ENCODE measurements at places on chromosomes 5 and 9. TPM values are rescaled to one million over a fixed set of nuclear protein-coding genes. Genes with fewer than 3 reads are reported as not detected.

C5orf58 gene
- total RNA-seq = not detected

PCDHB9 gene
- not detected for total RNA-seq

SPINK6 gene
- not detected for total RNA-seq

CCDC183 gene
- total RNA-seq = not detected

GFPT2 gene
- 1.7 TPM for total RNA-seq

LRRC19 gene
- total RNA-seq = not detected

NTRK2 gene
- 0.26 TPM for total RNA-seq

NUDT12 gene
- total RNA-seq = 0.86 TPM

OGN gene
- total RNA-seq = not detected

TLR4 gene
- total RNA-seq = 0.51 TPM

FST gene
- not detected for total RNA-seq

TAF11L5 gene
- not detected for total RNA-seq

GCNT4 gene
- total RNA-seq = 1.6 TPM

CCDC192 gene
- total RNA-seq = not detected

DNA sequence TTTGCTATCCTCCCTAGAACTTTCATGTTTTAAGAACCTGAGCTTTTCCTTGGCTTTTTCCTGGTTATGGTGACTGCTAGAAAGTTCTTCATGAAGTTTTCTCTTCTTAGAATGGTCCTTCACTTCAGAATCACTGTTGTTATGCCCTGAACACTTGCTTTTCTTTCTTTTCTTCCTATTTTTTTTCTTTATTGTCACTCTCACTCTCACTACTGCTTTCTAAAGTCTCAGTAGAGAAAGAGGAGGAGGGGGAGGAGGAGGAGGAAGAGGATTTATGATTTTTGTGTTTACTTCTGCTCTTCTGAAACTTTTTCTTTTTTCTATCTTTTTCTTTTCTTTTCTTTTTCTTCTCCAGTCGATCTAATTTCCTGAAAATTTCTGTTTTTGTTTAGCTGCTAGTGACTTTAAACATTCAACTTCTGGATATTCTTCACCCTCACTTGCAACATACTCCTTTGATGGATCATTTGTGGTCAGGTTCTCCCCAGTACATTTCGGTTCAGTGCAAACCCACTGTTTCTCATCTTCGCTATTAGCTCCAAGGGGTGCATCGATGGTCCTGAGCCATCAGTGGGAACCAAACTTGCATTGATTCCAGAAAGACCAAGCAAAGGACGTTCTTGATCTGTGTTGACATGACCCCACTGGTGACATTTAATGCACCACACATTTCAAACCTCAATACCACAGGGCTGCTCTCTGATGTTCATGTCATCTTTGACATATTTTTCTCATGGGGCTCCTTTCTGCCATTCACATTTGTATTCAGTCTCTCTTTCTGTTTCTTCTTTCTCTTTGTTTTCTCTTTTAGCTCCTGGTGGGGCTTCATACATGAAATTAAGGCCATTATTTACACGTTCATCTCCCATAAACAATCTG, 81.6 kb upstream of the HAND1 start:
- H3K27me3 ChIP-seq = no peaks in the 10 kb centered on the region
- no peak for DNase-seq
- H3K27ac ChIP-seq = no peak overlapping the region
- H3K4me3 ChIP-seq = no peak overlapping the region

- peaks cover 7% of the 10 kb centered on the region for H3K4me1 ChIP-seq
These were observed 3.7 kb downstream of the IL3 start for GRCh38 chr5:132064140-132064539.

- no peaks in the 10 kb centered on the region for H3K27me3 ChIP-seq
- DNase-seq = no peak
- H3K27ac ChIP-seq = no peak within 1 kb of the TSS
- H3K36me3 ChIP-seq = no peaks in the 10 kb centered on the region
- H3K4me3 ChIP-seq = no peak within 1 kb of the TSS
- no peaks in the 10 kb centered on the region for H3K4me1 ChIP-seq
These were observed at the start of gene PCAT7 for GRCh38 chr9:94554439-94555331. TSS of gene PCAT7 (plus strand) at chr9:94555083.

GRCh38 chr9:136322756-136323330, 4.5 kb upstream of the GPSM1 start:
- no peak overlapping the region for H3K4me3 ChIP-seq
- peaks cover 4% of the 10 kb centered on the region for H3K4me1 ChIP-seq
- H3K27me3 ChIP-seq = no peaks in the 10 kb centered on the region
- H3K27ac ChIP-seq = no peak overlapping the region

GRCh38 chr5:103264508-103264907, 5.9 kb downstream of the MACIR start:
- H3K27ac ChIP-seq = no peak overlapping the region
- H3K27me3 ChIP-seq = no peaks in the 10 kb centered on the region
- no peaks in the 10 kb centered on the region for H3K4me1 ChIP-seq
- H3K4me3 ChIP-seq = no peak overlapping the region

GRCh38 chr5:99061299-99061698, 132.5 kb upstream of the CHD1 start:
- no peak overlapping the region for H3K27ac ChIP-seq
- H3K27me3 ChIP-seq = peaks cover 4% of the 10 kb centered on the region
- H3K36me3 ChIP-seq = no peaks in the 10 kb centered on the region
- no peak overlapping the region for H3K4me3 ChIP-seq

- no peaks in the 10 kb centered on the region for H3K27me3 ChIP-seq
- H3K4me1 ChIP-seq = no peaks in the 10 kb centered on the region
- no peaks in the 10 kb centered on the region for H3K36me3 ChIP-seq
- H3K4me3 ChIP-seq = no peak overlapping the region
- H3K27ac ChIP-seq = no peak overlapping the region
- no peak for DNase-seq
These were observed 204.1 kb downstream of the GABBR2 start for GRCh38 chr9:98504298-98505282.

GRCh38 chr5:16744164-16744880, 127.5 kb upstream of the RETREG1 start:
- H3K36me3 ChIP-seq = no peaks in the 10 kb centered on the region
- DNase-seq = no peak
- H3K27me3 ChIP-seq = no peaks in the 10 kb centered on the region
- no peak overlapping the region for H3K4me3 ChIP-seq
- no peaks in the 10 kb centered on the region for H3K4me1 ChIP-seq

DNA sequence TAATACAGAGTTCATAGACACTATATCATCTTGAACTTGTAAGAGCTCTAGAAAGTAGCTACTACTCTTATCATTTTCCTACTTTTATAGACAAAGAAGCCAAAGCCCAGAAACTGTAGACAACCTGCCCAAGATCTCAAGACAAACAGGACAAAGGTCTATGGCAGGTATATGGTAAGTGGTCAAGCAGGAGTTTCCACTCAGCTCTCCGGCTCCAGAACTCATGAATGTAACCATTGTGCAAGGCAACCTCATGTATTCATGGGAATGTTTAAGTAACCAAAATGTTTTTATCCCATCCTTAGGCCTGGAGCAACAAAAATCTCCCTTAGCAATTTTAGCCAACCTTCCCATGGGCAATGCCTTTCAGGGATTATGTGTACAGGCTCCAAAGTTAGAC, 163.4 kb upstream of the PUM3 start:
- H3K4me1 ChIP-seq = no peaks in the 10 kb centered on the region
- H3K27me3 ChIP-seq = no peaks in the 10 kb centered on the region
- no peak for DNase-seq
- H3K27ac ChIP-seq = no peak overlapping the region
- H3K4me3 ChIP-seq = no peak overlapping the region
- H3K36me3 ChIP-seq = no peaks in the 10 kb centered on the region

- no peaks in the 10 kb centered on the region for H3K27me3 ChIP-seq
- no peak overlapping the region for H3K4me3 ChIP-seq
- DNase-seq = no peak
- H3K4me1 ChIP-seq = no peaks in the 10 kb centered on the region
- no peak overlapping the region for H3K27ac ChIP-seq
- H3K36me3 ChIP-seq = peaks cover 14% of the 10 kb centered on the region
These were observed 11.0 kb upstream of the CEL start for GRCh38 chr9:133050781-133051180.

DNA sequence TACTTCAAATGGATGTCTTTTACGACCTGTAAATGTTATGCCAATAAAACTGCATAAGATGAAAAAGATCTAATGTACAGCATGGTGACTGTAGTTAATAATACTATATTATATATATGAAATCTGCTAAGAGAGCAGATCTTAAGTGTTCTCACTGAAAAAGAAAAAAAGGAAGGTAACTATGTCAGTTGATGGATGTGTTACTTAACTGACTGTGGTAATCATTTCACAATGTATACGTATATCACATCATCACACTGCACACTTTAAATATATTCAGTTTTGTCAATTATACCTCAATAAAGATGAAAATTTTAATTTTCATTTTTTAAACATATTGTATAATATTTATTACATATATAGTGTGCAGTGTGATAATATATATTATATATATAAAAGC, 31.9 kb downstream of the THBS4 start:
- H3K4me1 ChIP-seq = no peaks in the 10 kb centered on the region
- H3K27me3 ChIP-seq = no peaks in the 10 kb centered on the region
- H3K27ac ChIP-seq = no peak overlapping the region
- DNase-seq = no peak
- no peak overlapping the region for H3K4me3 ChIP-seq

- H3K4me1 ChIP-seq = no peaks in the 10 kb centered on the region
- H3K27ac ChIP-seq = no peak overlapping the region
- H3K27me3 ChIP-seq = no peaks in the 10 kb centered on the region
These were observed 52.8 kb downstream of the CTNND2 start for GRCh38 chr5:11851416-11851815.

DNA sequence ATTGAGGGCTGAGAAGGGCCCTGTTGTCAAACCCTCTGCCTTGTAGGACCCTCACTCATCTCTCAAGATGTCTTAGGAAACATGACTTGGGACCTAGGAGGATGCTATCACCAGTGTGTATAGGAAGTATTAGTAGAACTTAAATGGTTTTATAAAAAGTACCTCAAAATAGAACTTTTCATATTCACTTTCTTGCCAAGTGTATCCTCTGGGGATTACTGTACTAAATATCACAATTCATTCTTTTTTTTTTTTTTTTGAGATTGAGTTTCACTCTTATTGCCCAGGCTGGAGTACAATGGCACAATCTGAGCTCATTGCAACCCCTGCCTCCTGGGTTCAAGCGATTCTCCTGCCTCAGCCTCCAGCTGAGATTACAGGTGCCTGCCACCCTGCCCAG, 56.2 kb downstream of the ARHGEF28 start:
- DNase-seq = no peak
- no peaks in the 10 kb centered on the region for H3K36me3 ChIP-seq
- H3K4me3 ChIP-seq = no peak overlapping the region
- H3K27me3 ChIP-seq = no peaks in the 10 kb centered on the region
- no peak overlapping the region for H3K27ac ChIP-seq

DNA sequence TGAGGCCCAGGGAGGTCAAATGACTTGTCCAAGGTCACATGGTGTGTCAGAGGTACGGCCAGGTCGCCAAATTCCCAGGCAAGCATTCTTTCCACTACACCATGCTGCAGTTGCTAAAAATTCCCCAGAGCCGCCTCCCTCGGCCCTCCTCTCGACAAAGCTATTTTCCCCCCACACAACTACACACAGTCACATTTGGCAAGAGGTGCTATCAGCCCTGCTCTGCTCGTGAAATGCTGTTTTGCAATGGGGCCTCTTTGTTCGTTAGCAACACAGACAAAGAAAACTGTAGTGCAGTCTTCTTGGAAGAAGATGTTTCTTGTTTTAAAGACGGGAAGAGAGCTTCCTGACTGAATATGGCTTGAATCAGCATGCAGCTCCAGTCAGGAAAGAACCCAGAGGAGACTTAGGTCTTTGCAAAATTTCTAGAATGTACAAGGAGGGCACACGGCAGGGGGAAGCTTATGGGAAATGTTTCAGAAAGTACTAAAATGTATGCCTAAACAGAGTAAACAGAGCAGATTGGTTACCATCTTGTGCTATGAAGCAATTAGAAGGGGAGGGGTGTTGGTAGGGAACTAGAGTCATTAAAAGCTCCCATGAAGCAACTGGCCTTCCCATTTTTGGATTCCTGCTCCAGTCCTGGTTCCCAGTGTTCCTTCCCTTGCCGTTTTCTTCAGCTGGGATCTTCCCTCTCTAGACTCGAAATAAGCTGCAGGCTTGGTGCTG, 14.2 kb downstream of the SLIT3 start:
- no peak for DNase-seq
- no peak overlapping the region for H3K27ac ChIP-seq
- no peaks in the 10 kb centered on the region for H3K27me3 ChIP-seq
- no peaks in the 10 kb centered on the region for H3K36me3 ChIP-seq

GRCh38 chr5:105593011-105593760, 2030.6 kb upstream of the NUDT12 start:
- H3K27ac ChIP-seq = no peak overlapping the region
- no peaks in the 10 kb centered on the region for H3K36me3 ChIP-seq
- no peak overlapping the region for H3K4me3 ChIP-seq
- DNase-seq = no peak
- H3K4me1 ChIP-seq = no peaks in the 10 kb centered on the region

GRCh38 chr5:19615661-19616060, 372.3 kb downstream of the CDH18 start:
- H3K4me3 ChIP-seq = no peak overlapping the region
- DNase-seq = no peak
- no peaks in the 10 kb centered on the region for H3K4me1 ChIP-seq
- H3K36me3 ChIP-seq = no peaks in the 10 kb centered on the region

- H3K4me1 ChIP-seq = peaks cover 5% of the 10 kb centered on the region
- no peak for DNase-seq
- H3K4me3 ChIP-seq = no peak overlapping the region
These were observed 10.3 kb downstream of the CDC37L1 start for GRCh38 chr9:4689687-4690104.

- H3K27me3 ChIP-seq = no peaks in the 10 kb centered on the region
- no peaks in the 10 kb centered on the region for H3K4me1 ChIP-seq
- DNase-seq = no peak
- H3K36me3 ChIP-seq = no peaks in the 10 kb centered on the region
These were observed 103.6 kb upstream of the KLF9 start for GRCh38 chr9:70517926-70518610.

- no peak for DNase-seq
- no peaks in the 10 kb centered on the region for H3K27me3 ChIP-seq
- peaks cover 44% of the 10 kb centered on the region for H3K36me3 ChIP-seq
These were observed 108.2 kb downstream of the UBE2R2 start for GRCh38 chr9:33924978-33925797.

DNA sequence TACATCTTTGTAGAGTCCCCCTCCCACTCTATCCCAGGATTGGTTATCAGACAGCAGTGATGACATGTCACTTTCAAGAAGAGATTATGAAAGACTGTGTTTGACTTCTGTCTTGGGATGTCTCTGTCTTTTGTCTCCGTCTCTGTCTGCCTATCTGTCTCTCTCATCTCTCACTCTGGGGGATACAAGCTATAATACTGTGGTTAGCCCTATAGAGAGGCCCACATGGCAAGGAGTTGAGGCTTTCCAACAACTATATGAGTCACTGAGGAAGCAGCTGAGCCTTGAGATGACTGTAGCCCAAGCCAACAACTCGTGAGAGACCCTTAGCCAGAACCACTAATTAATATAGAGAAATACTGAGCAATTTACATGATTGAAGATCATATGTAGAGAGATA, 284.8 kb downstream of the PDE4D start:
- no peak overlapping the region for H3K4me3 ChIP-seq
- H3K27ac ChIP-seq = no peak overlapping the region
- no peak for DNase-seq
- H3K4me1 ChIP-seq = no peaks in the 10 kb centered on the region
- no peaks in the 10 kb centered on the region for H3K36me3 ChIP-seq

All from CD8-positive, alpha-beta memory T cell (primary cell).